HS-27A (cell line): ENCODE measurements at places on chromosomes 2 and 18.

- no peak for DNase-seq
Observed at GRCh38 chr18:39561126-39561525, 1995.5 kb upstream of the CELF4 start.

DNA sequence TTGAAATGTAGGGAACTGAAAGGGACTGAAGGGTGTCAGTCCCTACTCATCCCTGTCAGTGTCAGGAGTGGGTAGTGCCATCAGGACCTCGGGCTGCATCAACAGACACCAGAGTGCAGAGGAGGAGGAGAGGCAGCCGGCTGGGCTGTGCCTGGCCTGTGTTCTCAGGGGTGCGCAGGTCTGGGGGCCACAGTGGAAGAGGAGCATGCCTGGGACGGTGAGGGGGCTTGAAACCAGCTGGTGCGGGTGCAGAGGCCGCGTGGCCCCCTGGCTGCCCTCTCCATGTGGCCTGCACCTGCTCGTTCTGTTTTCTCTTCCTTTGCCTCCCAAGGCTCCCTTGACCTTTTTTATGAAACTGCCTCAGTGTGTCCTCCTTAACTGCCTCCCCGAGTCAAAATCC is 41.3 kb downstream of the NTSR2 start:
- DNase-seq, result no peak

DNA sequence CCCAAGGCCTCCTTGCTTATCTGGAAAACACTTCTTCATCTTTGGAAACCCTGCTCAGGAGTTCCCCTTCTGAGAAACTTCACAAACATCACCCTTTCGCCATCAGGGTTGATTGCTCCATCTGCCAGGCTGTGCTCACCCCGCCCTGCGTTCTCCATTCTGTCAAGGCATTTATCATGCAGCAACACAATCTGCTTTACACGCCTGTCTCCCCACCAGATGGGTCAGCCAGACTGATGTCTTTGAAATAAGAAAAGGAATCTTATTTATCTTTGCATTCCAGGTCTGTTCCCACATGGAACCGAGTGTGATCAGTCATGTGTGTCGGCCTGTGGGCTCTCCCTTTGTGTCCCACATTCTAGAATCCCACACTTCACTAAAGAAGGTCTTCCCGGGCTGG is 110.0 kb upstream of the ARL4C start:
- no peak for DNase-seq

DNA sequence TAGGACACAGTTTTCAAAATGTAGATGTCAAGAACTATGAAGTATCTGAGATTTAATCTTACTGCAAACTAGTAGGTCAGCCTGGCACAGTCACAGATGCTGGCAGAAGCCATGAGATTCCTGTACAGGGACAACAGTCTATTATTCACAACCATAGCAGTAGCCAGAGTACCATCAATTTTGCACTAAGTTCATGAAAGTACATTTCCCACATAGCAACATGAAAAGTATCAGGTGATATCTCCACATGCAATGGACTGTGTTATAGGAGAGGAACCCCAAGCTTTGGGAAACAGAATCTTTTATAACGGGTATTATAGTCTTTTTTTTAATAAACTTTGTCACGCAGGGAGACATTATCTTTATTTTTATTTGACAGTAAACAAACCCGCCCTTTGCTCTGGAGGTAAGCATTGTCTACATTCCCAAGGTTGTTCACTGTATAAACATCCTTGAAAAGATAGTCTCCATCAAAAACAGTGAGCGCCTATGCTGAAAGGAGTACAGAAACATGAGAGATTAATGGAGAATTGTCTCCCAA is 33.4 kb upstream of the DPP4 start:
- DNase-seq, result no peak

DNA sequence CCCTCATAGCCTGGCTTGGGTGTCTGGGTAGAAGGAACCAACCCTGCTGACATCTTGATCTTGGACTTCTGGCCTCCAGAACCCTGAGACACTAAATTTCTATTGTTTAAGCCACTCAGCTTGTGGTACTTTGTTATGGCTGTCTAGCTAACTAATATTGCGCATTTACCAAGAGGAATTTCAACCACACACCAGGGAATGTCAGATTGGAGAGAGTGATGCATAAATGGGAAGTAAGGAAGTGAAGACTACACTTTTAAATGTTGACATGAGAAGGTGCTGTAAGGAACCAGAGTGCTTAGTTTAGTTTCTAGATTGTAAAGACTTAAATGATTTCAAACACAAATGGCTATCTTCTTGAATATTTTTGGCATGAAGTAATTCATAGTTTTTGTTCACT is 98.9 kb upstream of the ITGB6 start:
- no peak for DNase-seq

DNA sequence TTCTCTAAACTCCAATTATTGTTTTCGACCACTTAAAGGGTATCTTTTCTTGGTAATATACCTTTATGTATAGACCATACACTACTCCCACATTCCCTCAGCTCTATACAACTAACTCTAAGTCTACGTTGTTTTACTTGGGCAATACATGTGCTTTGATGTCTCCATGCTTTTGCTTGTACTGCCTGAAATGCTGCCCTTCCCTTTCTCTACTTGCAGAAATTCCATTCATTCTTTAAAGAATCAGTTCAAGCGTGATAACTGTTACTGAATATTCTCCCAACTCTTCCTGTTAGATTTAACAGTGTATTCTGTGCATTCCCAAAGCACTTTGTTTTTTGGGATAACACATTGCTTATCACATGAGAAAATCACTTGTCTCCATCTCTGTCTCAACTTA is 157.0 kb upstream of the AQP4 start:
- no peak for DNase-seq

GRCh38 chr2:160993654-160994061 is 166.6 kb upstream of the TANK start:
- no peak for DNase-seq

- DNase-seq, result no peak
Observed at GRCh38 chr2:85134255-85134895, 1.2 kb downstream of the TCF7L1 start.

DNA sequence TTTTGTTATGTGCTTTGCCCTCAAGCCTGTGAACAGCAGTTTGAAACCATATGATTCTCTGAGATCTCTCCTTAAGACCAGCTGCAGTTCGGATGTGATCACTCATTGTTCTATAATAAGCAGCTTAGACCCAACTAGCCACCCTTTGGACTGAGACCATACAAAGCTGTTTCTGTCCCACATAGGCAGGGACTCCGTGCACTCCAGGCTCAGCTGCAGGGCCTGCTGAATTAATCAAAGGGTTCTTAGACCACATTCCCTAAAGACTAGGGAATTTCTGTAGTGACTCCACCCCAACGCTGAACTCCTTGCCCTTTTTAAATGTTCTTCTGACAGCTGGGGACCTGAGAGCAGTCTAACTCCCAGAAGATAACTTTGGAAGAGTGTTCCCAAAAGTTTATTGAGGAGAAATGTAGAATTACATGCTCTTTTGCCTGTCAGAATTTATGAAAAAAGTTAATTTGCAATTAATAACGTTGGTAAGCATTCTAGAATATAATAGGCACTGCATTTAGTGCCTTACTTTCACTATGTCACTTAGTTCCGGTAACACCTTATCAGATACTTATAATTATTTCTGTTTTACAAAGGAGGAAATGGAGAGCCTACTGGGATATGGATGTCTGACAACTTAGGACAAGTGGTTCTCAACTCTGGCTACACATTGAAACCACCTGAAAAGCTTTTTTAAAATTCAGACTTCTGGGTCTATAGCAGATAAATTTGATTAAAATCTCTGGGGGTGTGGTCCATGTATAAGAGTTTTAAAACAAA is 42.3 kb downstream of the GULP1 start:
- no peak for DNase-seq

DNA sequence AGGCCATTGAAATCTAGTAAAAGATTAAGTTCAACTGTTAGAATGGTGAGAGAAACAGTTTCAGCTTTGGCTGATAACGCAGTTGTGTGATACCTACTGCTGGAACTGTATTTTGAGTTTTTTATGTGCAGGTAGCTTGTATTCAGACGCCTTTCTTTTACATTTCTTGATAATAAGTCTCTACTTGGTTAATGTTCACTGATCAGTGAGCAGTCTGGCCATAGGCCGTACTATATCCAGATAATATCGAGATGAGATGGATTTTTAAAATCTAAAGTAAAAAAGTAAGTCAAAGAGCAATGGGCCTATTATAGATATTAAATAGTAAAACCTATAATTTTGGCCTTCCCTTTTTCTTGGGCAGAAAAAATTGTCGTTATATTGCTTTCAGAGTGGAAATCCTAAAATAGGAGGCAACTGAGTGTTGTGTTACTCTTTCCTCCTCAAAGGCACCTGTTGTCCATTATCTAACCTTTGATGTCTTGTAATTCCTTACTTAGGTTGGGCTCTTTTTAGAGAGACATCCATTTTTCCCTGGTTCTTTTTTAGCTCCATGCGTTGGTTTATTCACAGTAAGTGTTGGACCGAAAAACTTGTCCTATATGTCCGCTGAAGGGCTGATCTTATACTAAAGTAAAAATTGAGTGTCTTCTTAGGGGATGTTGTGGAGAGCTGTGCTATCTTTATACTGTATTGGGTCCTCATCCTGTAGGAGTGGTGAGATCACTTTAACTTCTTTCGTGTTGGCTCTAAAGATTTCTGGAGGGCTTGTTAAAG is 1.7 kb downstream of the EML4 start:
- no peak for DNase-seq

- DNase-seq, result no peak
Observed at GRCh38 chr2:132757676-132758075, 87.7 kb upstream of the LYPD1 start.

DNA sequence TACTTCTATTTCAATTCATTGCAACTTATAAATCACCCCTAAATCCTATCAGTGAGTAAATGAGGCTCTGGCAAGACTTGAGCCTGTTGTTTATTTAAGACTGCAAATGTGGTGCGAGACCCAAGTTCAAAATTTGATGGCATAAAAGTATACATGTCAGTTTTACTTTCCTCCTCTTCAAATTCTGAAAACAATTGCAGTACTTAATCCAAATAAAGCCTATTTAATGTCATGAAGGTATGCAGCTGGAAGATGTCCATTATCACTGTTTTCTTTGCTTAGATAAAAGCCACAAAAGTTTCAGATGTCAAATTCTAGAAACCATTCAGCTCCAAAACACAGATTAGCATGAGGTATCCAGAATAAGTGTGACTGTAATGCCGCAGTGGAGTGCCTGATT is 3.3 kb downstream of the APCDD1 start:
- DNase-seq, result no peak

DNA sequence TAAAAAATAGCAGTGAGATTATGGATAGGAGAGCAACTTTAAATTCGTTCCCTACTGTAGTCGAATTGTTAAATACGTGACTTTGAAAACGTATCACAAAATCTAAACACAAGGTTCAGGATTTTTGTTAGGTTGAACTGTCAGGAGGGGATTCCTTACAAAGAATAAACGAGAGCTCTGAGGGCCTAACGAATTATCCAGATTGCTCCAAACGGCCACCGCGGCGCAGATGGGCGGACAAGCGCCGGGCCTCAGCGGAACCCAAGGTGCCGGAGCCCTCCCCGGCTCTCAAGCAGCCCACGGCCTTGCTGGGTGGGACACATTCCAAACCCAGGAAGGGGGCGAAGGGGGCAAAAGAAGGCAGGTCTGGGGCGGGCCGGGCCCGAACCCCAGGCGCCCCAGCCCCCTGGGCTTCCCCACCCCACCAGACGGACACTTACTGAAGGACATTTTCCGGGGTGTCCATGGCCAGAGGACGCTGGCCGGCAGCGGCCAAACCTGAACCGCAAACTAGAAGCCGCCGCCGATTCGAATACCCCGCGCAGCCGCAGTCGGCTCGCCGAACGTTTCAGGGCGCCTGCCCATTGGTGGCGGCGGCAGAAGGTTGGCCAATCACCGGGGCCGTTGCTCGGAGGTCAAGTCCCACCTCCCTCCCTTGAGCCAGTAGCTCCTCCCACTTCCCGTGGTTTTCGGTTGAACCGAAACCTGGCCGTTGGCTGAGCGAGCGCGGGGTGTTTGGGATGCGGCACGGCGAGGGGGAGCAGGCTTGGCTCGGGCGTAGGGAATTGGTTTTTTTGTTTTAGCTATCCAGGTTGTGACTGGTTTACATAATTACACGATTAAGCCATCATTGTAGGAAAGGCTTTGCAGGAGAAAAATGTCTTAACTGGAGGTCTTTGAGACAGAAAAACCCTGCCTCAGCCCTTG is at the start of gene BUB1:
Gene BUB1, minus strand, starts transcription at position 534 of the 927 bp plus-strand sequence. Its CDS starts 68 bp downstream, at position 466.
- peak; percentile 98 for DNase-seq

DNA sequence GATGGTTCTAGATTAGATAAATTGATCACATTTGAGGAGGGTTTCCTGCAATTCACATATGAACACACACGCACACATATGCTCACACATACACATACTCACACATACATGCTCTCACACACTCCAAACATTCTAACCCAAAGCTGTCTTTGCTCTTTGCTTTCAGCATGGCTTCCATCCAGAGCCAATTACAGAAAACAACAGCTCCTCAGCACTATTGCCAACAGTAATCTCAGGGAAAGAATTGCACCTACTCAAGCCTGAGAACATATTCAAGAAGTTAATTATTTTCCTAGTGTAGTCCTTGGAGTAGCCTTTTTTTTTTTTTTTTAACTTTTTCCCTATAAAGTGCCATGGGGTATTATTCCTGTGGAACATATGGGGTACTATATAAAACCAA is 246.9 kb upstream of the PARD3B start:
- DNase-seq, result no peak

DNA sequence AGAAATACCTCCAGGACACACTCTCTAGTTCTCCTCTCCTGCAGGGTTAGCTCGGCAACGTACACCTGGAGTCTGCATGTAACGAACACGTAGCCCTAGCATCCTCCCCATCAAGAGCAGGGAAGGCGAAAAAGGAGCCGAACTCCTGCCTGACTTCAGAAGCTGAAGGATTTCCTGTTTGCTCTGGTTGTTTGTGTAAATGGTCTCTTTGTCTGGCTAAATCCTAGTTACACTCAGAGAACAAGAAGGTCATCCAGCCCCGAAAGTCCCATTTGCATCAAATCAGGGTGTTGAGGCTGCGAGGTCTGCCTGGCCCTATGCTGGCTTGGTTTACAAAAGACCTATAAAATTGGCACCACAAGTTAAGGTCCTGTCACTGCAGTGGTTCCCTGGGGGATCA is 66.4 kb upstream of the POMC start:
- no peak for DNase-seq

DNA sequence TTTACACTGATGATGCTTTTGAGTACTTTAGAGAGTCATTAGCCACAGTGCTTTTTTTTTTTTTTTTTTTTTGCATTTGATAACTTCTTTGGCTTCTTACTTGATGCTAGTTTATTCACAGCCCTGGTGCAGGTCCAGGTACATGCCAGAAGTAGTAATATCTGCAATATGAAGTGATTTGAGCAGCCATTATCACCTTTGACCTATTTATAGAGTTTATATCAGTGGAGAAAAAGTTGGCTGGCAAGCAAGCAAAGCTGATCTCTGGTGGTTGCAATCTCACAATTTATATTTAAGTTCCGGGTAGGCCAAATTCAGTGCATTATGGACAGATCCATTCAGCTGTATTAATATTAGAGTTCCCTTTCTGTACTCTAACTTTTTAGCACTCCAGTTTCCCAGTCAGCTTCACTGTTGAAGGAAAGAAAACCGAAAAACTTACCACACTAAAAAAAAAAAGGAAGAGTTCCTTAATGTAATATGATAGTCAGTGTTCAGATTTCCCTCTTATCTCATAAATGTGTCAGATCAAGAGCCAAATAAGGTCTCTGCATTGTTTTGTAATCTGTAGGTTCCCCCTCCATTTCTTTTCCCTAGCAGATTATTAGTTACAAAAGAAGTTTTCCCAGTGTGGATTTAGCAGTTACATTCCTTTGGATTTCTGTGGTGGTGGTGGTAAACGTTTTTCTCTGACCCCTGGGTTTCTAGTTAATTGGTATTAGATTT is 78.6 kb downstream of the HAUS1 start:
- no peak for DNase-seq
